ENCODE measurements at places on chromosomes 2 and 18.

- no peak for DNase-seq
Measured at GRCh38 chr18:73980289-73980979, 167.2 kb downstream of the FBXO15 start.

GRCh38 chr18:13223311-13224143 lies 5.0 kb downstream of the LDLRAD4 start:
- DNase-seq: no peak

DNA sequence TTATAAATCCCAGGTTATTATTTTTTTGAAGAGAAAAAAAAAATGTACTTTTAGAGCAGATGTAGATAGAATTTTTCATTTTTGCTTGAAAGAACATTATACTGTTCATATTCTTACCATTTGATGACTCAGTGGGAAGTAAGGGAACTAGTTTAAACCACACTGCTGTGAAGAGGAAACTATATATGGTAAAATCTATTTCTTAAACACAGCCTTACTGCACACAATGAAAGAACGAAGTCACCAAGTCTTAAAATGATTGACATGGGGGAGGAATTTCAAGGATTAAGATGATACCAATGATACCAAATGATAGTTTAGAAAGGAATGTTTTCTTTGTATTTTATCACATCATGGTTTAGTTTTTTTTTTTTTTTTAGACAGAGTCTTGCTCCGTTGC lies 5.0 kb downstream of the ACTR2 start:
- DNase-seq: no peak

DNA sequence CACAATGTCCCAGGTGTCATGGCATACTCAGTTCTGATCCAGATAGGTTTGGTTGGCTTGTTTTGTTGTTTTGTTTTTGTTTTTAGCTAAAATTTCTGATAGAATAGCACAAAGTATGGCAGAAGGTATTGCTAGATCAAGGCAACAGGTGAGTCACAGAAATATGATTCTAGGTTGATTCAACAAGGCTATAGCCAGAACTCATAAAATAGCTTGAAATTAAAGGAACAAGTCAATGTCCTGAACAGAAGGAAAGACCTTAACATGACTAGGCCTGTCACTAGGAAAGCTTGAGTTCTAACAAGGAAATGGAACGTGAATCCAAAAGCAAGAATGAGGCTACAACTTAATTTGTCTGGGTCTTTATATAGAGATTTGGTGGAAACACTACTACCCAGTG lies 157.1 kb downstream of the GALNT3 start:
- DNase-seq: no peak

DNA sequence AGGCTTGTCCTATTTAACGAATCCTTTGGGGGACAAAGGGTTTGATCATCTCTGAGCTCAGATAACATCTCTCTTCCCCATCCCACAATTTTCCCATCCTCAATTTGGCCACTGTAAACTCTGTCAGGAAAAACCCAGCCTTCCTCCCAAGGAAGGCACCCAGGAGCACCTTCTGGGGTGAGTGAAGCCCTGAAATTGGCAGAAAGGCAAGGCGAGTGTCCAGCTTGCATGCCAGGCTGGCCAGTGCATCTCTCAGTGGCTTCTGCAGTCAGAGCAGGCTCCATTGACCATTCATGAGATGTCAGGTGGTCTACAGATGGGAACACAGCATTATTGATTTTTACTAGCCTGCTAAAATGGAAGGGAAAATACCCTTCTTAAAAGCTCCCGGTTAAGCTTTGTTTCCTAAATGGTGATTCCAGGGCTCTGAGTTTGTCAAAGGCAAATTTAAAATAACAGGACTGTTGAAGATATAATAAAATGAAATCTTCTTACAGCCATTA lies 83.2 kb upstream of the BOD1L2 start:
- no peak for DNase-seq

GRCh38 chr18:9353596-9353995 lies 19.0 kb downstream of the TWSG1 start:
- no peak for DNase-seq

DNA sequence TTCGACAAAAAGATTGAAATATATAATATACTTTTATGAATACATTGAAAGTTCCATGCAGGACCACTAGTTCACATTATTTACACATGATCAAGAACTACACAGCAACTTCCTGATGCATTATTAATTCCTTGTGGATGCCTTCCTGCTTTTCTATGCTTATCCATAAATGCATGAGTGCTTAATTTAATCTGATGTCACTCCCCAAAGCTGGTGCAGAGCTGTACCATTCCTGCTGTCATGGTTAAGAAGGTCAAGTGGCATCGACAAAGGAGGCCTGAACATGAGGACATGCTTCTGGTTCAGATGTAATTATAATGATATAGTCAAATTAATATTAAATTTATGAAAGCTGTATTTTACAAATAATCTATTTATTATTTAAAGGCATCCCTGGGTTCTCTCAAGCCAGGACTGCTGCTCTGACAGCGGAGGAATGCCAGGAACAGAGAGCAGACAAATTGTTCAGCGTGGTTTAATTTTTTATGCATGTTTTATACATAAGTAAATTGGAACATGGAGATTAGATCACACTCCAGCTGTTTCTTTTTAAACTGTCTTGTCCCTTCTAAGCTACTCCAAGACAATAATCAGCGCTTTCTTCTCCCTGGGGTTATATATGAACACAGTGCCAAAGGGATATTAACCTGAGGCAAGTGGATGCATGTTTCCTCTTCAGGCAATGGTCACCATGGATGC lies 307.3 kb upstream of the CNTNAP5 start:
- no peak for DNase-seq

DNA sequence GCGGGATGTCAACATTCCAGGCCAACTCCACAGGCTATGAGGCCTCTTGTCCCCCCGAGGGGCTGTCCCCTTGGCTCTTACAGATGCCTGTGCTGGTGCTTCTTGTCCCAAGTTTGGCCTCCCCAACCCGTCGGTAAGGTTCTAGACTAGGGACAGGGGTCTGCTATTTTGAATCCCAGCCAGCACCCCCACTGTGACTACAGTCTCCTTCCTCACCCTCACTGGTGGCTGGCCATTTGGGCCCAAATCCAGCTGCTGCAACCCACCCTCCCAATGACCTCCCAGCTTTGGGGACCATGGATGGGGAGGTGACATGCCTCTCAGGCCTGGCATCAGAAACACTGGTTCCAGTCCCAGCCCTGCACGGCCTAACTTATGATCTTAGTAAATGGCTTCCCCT lies 18.7 kb downstream of the CFAP65 start:
- no peak for DNase-seq

GRCh38 chr2:174634130-174635014 lies 36.8 kb upstream of the WIPF1 start:
- DNase-seq: peak; percentile 41

Data from activated CD4-positive, alpha-beta T cell treated with anti-CD3 and anti-CD28 coated beads for 4 hours (primary cell).